Stimulated activated CD8-positive, alpha-beta memory T cell treated with anti-CD3 and anti-CD28 coated beads, Interleukin-4, amount 100 ng/mL, for 4 hours (primary cell): ENCODE measurements at places on chromosomes 4 and X.

- no peak for DNase-seq
Observed at GRCh38 chrX:20666331-20666730, 399.6 kb upstream of the RPS6KA3 start.

DNA sequence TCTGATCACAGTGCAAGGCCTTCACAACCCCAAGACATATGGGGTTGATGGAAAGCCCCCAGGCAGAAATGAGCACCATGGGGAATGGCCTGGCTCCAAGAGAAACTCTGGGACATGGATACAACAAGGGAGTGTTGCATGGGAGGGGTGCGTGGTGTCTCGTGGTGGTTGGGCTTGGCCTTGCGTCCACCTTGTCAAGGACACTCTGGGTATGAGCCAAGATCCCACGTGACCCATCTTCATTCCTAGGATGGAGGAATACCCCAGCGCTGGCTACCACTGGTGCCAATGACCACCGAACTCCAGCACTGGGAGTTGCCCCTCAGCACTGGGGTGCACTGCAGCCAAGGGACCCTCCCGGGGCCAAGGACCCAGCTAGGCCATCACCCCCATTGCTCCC lies 267.5 kb upstream of the AGTR2 start:
- DNase-seq: no peak

DNA sequence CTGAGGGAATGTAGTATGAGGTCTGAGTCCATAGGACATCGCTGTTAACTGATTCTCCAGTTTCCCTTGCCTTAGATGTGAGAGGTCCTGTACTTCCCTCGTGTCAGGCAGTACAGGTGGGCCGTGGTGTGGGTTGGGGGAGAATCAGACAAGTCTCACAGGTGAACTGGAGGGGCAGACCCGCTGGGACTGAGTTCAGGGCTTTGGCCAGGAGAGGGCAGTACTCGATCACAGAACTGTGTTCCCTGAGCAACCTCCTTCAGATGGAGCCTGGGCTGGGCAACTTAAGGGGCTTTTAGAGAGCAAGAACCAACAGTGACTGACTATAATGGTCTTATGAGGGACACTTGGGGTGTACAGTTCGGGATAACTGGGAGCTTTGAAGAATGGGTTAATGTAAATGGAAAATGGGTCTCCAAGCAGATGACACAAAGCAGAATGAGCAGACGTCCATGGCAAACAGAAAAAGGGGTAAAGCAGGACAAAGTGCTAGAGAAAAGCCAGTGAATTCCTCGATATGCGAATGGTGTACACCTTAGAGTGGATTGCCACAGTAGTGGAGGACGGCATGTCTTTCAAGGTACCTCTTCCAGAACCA lies 83.6 kb downstream of the CCNG2 start:
- DNase-seq: peak; percentile 18

DNA sequence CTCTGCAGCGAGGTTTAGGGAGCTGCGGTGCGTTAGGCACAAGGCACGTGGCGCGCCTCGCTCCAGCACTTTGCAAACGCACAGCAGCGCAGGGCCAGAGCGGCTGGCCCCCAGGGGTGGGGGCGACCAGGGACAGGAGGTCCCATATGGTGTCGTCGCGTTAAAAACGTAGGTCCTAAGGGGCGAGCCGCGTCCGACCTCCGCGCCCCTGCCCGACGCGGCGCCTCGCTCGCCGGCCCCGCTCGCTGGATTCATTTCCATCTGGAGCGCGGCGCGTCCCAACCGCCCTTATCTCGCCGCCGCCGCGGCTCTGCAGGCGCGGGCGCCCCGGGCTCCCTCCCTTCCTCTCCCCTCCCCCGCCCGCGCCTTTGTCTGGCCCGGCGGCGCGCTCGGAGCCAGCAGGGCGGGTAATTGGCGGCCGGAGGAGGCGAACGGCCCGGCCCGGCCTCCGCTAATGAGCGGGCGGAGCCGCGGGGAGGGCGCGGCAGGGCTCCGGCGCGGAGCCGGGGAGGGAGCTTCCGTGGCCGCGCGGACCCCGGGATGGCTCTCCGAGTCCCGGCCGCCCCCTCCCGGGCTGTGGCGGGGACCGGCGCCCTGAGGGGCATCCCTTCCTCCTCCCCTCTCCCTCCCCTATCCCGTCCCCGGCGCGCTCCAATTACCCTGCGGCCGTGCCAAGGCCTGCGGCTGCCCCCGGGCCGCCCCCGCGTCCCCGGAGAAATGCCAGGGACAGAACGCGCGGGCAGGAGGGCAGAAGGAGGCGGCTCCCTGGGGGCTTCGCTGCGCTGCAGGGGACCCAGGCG lies 409.0 kb downstream of the BCOR start:
- no peak for DNase-seq

DNA sequence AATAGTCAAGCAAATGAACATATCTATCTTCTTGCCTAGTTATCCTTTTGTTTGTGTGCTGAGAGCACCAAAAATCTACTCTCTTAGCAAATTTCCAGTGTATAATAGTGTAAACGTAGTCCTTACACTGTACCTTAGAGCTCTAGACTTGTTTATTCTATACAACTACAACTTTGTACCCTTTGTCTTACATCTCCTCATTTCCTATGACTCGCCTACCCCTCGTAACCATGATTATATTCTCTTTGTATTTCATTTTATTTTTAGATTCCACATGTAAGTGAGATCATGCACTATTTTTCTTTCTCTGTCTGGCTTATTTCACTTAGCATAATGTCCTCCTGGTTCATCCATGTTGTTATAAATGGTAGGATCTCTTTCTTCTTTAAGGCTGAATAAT lies 37.6 kb downstream of the MAGEB5 start:
- DNase-seq: no peak

- no peak for DNase-seq
Observed at GRCh38 chr4:137531986-137532868, at the start of gene PCDH18. Gene PCDH18, minus strand, starts transcription at chr4:137532494. Its CDS starts 406 bp downstream, at chr4:137532088.

DNA sequence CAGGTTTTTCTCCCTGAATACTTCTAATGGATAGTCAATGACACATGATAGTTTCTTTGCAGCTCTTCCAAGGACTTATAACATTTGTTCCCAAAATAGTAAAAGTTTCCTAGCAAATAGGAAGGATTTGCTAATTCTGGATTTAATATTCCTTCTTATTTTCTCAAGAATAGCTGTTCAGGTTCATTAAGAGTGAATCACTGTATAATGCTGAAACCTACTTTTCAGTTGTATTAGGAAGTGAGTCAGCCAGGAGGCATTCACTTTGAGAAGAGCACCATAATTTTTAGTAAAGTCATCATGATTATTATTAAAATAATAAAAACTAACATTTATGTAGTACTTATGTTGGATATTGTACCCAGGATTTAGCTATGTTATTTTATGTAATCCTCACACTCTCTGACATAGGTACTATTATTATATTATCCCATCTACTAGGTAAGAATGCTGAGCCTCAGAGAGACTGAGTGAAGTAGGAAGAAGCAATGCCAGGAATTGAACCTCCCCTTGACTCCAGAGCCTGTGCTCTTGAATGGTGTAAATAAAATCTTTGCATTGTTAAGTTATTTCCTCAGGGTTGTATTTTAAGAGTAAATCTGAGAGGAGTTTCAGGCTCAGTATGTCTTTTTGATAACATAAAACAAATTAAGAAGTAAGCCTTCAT lies 114.8 kb downstream of the REELD1 start:
- no peak for DNase-seq
